NCI-H2029 treated with DMSO at 0.1 percent for 48 hours (cell line): ENCODE measurements at places on chromosomes 1 and 21.

DNA sequence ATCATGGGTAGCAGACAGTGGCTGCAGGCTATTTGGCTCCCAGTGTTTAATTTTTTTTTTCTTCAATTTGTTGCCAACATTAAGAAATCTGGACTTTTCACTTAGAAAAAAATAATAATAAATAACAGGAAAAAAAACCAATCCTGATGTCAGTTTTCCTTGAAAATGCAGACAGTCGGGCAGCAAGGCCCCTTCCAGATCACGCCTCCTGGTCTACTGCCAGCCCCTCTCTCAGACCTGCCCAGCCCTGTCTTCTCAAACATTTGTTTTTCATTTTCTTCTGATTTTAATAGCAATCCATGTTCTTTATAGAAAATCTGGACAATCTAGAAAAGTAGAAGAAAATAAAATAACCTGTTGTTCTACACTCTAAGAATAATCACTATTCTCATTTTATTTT, 15.5 kb downstream of the IFNGR2 start:
- DNase-seq, result peak; percentile 50

GRCh38 chr21:44459712-44460440, 4.6 kb downstream of the LRRC3 start:
- no peak for DNase-seq

DNA sequence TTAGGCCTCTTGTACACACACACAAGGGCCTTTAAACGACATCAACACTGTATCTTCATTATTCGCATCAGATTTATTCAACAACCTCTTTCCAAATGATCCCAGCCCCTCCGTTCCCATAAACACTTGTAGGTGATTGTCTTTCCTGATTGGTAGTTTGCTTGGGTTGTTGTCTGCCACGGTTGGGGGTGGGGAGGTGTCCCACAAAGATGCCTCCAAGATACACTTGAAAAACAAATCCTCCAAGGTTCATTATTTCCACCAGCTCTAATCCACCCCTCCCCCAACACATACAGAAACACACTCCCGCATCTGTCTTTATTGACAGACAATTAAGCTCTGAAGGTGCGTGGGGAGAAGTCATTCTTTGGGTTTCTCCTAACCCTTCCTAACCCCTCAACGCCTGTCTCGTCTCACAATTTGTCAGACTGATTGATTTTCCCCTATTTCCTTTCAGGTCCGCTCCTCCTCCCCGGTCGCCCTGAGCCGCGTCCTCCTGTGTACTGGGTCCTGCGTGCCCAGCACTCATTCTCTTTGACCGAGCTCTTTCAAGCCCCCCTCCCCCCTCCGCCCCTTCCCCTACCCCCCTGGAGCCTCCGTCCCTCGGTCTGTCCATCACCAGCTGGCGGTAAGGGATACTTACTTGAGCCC, 1.4 kb downstream of the WDR26 start:
- peak; percentile 15 for DNase-seq

DNA sequence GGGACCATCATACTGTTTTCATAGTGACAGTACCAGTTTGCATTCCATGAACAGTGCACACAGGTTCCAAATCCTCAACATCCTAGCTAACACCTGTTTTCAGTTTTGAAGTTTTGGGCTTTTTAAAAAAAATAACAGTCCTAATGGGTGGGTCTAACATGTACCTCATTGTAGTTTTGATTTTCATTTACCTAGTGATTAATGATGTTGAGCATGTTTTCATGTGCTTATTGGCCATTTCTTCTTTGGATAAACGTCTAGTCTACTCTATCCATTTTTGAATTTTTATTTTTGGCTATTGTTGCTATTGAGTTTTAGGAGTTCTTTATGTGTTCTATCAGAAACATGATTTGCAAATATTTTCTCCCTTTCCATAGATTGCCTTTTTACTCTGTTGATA, 3.4 kb downstream of the GBP6 start:
- DNase-seq, result no peak

GRCh38 chr1:167926486-167926997, 9.9 kb upstream of the DCAF6 start:
- no peak for DNase-seq

DNA sequence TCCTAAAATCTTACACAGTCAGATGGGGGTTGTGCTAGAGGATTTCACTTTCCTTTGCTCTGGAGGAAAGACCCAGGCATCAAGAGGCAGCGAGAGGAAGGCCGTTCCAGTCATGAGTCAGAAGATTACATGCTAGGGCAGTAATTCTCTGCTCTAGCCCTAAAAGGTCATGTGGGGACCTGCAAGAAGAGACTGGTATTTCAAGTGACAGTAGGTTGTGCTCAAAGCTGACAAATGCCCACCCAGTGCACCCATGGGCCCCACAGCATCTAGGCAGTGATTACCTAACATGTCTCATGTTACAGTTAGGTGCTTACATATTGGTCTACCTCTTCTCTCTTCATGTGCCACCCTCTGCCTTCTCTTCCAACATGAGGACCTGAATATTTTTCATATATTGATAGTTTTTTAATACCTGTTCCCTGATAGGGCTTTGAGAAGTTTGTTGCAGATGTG, 99.7 kb upstream of the BEND5 start:
- no peak for DNase-seq

DNA sequence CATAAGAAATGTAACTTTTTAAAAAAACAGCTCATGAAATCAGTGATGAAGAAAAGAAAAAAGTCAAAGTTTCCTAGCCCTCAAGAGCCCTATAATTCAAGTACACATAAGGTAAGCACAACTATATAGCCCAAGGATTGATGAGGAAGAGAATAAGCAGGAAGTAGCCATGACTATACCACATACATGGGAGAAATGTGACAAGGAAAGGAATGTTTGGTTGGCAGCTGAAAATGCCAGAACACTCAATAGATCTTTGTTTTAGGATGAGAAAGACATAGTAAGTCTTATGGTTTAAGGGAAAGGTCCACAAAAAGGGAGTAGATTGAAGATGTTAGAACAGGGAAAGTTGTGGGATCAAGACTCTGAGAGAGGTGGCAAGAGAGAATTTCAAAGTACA, 5.7 kb downstream of the DOCK7 start:
- DNase-seq, result no peak

DNA sequence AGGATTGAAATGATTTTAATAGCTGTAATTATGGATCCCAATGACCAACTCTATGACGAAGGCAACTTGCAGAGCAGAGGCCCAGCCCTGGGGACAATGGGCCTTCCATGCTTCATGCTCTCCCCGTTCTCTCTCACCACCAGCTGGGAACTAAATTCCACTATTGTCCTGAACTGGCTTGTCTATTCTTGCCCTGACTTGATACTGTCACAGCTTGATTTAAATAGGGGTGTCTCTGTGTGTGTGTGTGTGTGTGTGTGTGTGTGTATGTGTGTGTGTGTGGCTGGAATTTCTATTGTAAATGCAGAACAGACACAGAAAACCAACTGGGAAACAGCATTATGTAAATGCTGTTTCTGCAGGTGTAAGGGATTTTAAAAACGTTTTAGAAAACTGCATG, 57.0 kb downstream of the SLC22A15 start:
- DNase-seq, result no peak

DNA sequence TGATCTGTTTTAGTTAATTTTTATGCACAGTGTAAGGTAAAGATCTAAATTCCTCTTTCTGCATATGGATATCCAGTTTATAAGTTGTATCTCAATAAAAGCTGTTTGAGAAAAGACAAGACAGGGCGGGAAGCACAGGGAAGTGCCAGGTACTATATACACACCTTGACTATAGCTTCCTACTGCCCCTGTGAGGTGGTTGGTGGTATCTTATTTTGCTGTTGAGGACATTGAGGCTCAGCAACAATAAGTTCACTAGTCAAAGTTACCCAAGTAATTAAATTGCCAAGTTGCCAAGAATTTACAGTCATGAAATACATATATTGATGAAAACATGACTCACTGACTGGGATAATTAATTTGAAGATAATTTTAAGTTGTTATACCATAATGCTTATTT, 109.1 kb downstream of the CD247 start:
- DNase-seq, result no peak

- DNase-seq, result peak; percentile 88
These were observed 27.7 kb downstream of the PKP1 start for GRCh38 chr1:201310986-201311355.

DNA sequence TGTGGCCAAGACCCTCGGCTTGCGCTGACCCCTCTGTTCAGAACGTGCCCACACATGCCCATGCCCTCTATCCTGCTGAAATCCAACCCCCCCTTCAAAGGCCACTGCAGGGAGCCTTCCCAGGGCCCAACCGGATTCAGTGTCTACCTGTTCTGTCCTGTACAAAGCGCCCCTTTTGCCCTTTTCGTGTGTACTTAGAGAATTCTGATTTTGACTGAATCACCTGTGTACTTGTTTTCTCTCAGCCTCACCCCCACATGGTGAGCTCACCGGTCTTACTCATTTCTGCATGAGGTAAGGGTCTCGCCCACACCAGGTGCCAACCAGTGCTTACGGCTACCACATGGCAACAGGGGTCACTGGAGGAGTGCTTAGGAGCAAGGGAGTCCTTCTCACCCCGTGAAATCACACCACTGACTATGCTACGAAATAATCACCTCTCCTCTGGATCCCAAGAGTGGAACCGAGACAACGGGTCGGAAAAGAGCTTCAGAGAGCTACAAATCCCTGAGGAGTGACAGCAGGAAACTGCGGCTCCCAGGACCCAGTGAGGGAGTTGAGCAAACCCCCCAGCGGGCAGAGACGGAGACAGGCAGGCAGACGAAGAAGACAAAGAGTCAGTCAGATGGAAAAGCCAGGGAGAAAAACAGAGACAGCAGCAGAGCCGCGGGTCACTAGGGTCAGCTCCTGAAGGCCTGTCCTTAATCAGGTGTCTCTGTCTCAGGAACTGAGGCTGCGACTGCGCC, 2.1 kb upstream of the S100A2 start:
- DNase-seq, result no peak

DNA sequence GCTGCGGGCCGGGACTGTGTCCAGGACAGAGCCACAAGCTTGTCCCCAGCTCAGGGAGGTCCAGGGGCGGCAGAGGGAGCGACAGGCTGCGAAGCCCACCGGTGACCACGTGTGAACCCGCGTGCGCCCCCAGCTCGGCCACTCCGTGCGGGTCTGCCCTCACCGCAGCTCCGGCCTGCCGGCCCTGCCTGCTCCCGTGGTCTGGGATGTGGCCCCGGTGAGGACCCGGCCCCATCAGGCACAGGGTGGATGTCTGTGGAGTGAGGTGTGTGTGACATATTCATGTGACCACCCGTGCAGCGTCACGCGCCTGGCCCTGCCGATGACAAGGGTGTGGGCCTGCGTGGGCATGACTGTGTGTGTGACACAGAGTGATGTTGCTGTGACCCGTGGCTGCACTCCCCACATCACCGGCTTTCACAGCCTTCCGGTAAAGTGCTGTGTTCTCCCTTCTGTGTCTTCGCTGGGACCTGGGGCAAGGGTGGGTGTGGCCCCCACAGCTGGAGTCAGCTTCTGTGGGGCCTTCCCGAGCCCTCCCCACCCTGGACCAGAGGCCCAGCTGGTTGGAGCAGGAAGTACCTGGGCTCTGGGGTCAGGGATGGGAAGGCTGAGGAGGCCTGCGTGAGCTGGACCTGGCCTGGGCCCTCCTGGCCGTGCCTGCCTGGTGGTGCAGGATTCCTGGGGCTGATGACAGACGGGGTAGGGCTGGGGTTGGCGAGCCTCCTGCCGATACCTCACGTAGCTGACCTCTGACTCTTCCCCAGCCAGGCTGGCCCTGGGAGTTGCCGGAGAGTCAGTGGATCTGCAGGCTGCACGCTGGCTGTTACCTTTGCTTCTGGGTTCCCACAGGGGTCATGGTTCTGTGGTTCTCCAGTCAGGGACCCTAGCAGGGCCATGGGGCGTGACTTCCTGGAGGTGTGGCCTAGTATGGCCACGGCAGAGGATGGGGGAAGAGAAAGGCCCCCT, 4.1 kb downstream of the RNF223 start:
- DNase-seq, result no peak

- DNase-seq, result peak; percentile 49
These were observed 45.4 kb upstream of the MPZL1 start for GRCh38 chr1:167676205-167676915.

- no peak for DNase-seq
These were observed 2.7 kb downstream of the DIO1 start for GRCh38 chr1:53896635-53897229.

GRCh38 chr1:226653311-226653921, 85.7 kb downstream of the ITPKB start:
- no peak for DNase-seq

- DNase-seq, result no peak
These were observed 155.5 kb upstream of the FGGY start for GRCh38 chr1:59141267-59141863.

DNA sequence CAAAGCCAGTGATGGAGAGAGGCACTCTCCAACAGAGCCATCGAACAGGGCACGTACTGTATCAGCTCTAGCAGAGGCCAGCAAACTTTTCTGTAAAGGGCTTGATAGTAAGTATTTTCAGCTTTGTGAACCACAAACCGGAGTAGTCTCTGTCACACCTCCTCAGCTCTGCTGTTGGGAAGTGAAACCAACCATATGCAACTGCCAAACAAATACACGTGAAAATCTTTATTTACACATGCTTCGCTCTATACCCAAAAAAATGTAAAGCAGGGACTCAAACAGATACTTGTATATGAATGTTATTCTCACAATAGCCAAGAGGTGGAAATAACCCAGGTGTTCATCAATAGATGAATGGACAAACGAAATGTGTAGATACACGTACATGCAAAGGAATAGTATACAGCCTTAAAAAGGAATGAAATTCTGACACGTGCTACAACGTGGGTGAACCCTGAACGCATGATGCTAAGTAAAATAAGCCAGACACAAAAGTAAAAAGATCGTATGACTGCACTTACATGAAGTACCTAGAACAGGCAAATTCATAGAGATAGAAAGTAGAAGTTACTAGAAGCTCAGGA, 39.0 kb downstream of the SETD4 start:
- no peak for DNase-seq

DNA sequence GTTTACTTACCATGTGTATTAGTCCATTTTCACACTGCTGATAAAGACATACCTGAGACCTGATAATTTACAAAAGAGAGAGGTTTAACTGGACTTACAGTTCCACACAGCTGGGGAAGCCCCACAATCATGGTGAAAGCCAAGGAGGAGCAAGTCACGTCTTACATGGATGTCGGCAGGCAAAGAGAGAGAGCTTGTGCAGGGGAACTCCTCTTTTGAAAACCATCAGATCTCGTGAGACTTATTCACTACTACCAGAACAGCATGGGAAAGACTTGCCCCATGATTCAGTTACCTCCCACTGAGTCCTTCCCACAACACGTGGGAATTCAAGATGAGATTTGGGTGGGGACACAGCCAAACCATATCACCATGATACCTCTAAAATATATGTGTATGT, 39.3 kb upstream of the ERRFI1 start:
- no peak for DNase-seq

DNA sequence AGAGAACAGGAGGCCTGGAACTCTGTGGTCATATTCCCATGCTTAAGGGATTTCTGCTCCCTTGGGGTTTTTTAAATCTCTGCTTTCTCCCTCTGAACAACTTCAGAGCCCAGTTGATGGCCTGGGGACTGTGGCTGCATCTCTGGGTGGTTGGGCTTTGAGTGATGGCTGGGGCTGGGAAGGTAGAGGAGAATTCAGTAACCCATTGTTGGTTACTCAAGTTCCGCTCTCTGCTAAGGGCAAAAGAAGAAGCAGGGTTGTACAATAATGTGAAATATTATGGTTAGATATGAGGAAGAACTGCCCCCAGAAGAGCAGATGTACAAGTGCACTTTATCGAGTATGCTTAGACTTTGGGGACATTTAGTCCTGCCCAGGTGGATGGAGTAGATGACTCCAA, 72.1 kb upstream of the CNTN2 start:
- DNase-seq, result no peak

GRCh38 chr1:29414086-29414485, 177.8 kb downstream of the PTPRU start:
- no peak for DNase-seq
